Eye (tissue), 1 donor: ENCODE measurements at places on chromosomes 6 and 20.
A peak's percentile ranks its signal among the peaks of the same experiment; 100 is the strongest.

- peak; percentile 9 for DNase-seq
These were observed at the start of gene LY86 for GRCh38 chr6:6588064-6588923. LY86 (plus strand) TSS chr6:6588720; CDS start chr6:6588735, 15 bp downstream.

- DNase-seq: no peak
These were observed 34.8 kb downstream of the CDKAL1 start for GRCh38 chr6:20569000-20569610.

DNA sequence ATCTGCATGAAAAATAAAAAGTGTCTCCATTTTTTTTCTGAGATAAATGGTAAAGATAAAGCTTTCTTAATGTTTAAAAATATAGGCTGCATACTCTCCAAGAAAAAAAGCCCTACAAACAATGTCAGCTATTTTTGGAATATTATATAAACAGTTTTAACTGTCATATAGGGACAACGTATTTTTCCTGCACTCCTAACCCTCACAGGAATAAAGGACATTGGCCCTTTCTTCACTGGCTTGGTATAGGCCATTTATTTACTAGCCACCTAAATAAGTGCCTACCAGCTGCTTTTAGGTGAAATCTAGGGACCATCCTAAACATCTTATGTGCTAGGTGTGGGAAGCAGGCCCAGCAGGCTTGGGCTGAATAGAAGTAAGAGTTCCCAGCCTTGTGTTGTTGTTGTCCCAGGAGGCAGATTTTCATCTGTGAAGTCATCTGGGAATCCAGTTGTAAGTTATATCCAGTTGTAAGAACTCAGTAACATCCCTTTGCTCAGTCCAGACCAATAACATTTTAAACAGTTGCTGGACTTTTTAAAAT lies 21.3 kb downstream of the FOXO3 start:
- no peak for DNase-seq

GRCh38 chr20:39019805-39020325 lies 57.7 kb downstream of the DHX35 start:
- no peak for DNase-seq

- DNase-seq: peak; percentile 83
These were observed 1.0 kb downstream of the PXDC1 start for GRCh38 chr6:3750317-3751076.

DNA sequence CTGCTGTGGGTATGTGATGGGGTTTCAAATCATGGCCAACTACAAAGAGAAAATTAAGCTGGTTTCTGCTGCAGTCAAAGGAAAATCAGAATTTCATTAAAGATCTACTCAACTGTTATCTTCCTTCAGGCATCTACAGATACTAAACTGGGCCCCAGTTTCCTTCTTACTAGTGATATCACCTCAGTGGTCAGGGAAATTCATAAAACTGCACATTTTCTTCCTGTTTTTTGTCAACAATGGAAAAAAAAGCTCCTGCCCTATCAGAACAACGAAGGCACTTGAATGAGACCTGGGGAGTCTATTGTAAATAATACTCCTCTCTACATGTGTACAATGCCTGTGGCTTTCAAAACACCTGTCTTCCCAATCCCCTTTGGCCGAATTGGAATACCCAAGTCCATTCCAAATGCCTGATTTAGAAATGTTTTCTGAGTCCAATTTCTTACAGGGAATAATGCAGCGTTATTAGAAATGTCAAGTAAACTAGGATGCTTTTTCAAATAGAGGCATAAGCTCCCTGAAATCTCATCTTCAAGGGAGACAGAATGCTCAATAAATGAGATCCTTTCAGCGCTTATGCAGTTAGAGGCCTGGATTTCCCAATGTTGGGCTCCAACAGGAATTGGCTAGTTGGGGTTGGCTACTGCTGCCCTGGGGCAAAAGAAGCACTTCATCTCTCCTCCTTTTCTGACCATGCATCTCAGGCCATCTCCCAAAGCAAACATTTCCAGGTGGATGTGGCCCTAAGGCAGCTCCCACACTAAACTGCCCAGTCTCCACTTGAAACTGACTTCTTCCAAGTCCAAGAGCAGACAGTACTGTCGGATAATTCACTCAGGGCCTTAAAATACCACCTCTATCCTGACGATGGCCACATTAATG lies 143.3 kb downstream of the NFATC2 start:
- DNase-seq: no peak

DNA sequence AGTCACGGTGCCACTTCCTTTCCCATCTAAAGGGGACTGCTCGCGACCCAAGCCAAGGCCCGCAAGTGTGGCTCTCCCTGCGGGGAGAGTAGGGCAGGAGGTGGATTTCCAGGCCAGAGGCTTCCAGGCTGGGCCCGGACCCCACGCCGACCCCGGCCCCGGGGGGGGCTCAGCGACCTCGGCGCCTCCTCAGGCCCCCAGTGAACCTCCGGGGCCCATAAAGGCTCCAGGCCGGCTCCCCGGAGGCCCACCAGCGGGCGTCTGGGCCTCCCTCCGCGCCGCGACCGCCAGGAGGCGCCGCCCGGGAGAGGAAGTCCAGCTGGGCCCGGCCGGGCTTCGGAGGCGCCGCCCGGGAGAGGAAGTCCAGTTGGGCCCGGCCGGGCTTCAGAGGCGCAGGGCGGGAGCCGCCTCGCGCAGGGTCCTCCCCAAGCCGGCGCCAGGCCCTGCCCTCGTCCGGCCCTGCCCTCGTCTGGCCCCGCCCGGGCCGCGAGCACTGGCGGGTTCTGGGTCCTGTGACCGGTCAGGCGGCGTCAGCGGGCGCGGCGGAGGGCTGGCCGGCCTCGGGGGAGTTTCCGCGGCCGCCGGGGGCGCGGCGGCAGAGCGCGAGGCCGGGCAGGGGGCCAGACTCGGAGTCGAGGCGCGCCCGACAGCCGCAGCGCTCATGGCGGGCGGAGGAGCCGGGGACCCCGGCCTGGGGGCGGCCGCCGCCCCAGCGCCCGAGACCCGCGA lies at the start of gene RAB32:
Gene RAB32 (plus strand): TSS at position 623 of the 729 bp plus-strand sequence. CDS start 39 bp downstream, at position 662.
- DNase-seq: peak; percentile 91

DNA sequence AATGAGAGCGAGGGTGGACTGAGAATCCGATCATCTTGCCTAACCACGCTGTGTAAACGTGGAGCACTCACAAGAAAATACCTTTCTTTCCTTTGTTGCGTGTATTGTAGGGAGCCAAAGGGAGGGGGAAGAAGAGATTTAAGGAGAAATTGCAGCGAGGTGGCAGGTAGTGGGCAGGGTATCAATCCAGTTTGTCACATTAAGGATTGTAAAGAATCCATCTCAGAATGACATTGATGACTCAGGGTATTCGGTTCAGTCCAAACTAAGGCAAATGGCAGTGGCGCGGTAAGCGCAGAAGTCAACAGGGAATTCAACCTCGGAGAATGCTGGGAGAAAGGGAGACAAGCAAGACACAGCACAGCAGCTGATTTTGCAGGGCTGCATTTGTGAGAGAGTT lies 146.2 kb downstream of the ID4 start:
- no peak for DNase-seq

DNA sequence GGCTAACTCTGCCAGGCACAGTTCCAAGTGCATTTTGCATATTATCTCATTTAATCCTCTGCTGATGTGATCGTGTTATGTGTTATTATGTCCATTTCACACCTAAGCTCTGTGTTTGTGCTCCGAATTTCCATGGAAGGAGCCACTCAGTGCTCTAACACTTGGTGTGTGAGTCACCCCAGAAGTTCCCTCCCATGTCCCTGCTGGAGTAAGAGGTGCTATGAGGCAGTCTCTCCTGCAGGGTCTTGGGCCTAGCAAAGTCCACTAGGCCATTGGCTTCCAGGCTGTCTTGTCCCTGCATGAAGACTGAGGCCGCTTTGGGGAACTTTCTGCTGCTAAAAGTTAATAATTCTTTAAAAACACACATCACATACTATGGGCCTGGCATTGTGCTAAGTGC lies 405.9 kb upstream of the SULF2 start:
- no peak for DNase-seq

DNA sequence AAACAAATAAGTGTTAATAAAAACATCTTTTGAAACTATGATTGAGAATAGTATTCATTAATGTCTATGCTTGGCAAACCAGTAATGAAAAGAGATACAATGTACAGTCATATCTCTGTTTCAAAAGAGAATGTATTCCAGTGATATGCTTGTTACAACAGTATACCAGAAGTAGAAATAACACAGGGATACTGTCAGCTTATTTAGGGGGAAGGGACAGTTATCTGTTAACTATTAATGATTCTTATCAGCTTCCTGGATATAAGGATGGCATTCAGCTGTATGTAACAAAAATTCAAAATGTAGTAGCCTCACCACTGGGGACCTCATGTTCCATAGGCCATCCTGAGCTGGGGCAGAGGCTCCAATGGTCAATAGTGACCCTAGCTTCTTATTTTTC lies 103.8 kb upstream of the TBX18 start:
- no peak for DNase-seq

DNA sequence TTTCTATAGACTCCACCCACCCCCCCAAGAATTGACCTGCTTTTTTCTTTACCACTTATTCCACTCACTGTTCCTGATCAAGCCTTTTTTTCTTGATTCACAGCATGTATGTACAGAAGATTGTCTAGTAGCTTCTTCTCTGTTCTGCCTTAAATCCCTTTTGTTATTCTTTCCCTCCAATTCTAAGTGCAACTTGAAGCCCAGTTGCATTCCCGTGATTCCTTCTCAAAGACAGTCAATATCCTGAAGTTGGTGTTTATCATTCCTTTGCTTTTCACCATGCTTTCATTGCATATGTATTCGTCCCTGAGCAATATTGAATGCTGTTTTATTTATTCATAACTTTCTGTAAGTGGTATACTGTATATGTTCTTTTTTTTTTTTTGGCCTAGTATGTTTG lies 21.0 kb downstream of the XRN2 start:
- no peak for DNase-seq

DNA sequence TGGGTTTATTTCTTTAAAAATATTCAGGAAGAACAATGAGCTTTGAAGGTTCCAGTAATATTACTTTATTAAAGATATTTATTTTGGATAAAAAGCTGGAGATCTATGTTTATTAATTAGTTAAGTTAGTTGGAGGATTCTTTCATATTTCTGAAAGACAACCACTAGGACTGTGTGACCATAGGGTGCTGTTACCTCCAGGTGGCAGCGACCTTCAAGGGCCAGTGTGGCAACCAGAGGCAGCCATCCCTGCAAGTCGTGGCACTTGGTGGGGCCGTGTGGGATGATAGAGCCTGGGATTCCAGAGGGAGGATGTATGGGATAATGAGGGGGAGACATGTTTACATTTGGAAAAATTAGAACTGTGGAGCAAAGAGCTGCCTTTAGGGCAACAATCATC lies 95.5 kb upstream of the SCP2D1 start:
- no peak for DNase-seq

GRCh38 chr6:170290296-170291128 lies at the start of gene DLL1:
DLL1 (minus strand) TSS chr6:170291078; CDS start chr6:170290139, 939 bp downstream.
- peak; percentile 88 for DNase-seq

DNA sequence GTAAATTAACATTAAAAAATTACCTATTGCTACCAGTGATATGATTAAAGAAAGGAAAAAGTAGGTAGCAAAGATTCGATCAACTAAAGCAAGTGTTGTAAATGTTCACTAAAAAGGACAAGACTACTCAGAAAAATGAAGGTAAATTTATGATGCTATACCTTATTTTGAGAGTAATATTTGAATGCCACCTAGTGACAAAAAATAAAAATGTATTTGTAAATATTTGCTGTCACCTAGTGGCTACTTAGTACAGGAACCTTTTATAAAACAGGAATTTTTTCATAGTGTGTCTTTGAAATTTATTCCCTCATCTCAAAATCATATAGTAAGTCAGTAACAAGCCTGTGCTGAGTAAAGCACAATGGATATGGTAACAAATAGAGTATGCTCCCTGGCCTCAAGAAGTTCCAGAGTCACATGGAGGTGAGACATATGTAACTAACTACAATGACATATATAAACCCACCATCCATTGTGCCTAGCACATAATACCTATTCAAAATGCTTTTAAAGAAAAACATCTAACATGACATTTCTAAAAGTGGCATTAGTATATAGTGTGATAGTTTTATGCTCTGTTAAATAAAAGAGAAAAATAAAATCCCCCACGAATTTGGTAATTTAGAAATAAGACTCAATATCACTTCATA lies 193.1 kb upstream of the SIM1 start:
- peak; percentile 19 for DNase-seq

DNA sequence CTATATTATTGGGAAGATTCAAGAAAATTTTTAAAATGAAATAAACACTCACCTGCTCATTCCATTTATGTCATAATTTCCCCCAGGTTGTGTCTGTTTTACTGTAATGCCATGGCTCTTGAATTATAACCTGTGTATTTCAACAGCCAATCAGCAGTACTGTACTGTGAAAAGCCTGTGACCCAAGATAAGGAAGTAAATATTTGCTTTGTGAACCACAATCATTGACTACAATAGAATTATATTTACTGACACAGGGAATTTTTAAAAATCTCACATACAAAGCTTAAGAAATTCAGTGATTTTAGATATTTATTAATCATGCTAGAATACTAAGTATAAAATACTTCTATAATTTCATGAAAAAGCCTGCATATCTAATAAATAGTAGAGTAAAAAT lies 6.0 kb downstream of the RGS17 start:
- no peak for DNase-seq

- DNase-seq: no peak
These were observed 230.9 kb downstream of the TBC1D7 start for GRCh38 chr6:13097454-13097853.

DNA sequence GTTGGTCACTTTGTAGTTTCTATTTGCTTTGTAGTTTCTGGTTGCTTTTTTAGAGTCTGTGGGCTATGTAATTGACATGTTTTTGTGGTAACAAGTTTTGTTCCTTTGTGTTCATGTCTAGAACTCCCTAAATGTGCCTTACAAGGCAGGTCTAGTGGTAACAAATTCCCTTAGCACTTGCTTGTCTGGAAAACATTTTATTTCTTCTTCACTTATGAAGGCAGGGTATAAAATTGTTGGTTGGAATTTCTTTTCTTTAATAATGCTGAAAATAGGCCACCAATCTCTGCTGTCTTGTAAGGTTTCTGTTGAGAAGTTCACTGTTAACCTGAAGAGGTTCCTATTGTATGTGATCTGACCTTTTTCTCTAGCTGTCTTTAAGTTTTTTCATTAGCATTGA lies 383.6 kb downstream of the EPHA7 start:
- no peak for DNase-seq

DNA sequence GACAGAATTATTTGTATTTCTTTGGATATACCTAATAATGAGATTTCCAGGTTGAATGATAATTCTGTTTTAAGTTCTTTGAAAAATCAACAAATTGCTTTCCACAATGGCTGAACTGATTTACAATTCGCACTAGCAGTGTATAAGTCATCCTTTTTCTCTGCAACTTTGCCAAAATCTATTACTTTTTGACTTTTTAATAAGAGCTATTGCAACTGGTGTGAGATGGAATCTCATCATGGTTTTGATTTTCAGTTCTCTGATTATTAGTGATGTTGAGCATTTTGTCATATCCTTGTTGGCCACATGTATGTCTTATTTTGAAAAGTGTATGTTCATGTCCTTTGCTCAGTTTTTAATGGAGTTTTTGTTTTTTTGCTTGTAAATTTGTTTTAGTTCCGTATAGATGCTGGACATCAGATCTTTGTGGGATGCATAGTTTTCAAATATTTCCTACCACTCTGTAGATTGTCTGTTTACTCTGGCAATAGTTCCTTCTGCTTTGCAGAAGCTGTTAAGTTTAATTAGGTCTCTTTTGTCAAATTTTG lies 409.8 kb upstream of the CITED2 start:
- no peak for DNase-seq
